ENCODE measurements at places on chromosomes 3 and 15.

DNA sequence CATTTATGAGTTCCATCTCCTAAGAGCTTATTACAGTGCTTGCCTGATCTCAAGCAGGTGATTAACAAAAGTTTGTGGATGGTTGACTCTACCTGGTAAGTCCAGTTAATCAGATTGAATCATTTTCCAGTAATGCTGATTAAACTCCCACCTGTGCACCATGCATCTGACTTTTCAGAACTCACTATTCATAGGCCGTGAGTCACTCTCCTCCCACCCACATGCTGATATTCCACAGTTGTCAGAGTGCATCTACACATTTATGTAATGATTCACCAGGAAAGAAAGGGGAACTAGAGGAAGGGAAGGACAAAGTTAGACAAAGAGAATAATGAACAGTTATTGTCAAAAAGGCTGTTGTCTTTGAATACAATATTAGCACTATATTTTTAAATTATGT lies 106.2 kb upstream of the UBE3A start:
- DNase-seq = no peak

DNA sequence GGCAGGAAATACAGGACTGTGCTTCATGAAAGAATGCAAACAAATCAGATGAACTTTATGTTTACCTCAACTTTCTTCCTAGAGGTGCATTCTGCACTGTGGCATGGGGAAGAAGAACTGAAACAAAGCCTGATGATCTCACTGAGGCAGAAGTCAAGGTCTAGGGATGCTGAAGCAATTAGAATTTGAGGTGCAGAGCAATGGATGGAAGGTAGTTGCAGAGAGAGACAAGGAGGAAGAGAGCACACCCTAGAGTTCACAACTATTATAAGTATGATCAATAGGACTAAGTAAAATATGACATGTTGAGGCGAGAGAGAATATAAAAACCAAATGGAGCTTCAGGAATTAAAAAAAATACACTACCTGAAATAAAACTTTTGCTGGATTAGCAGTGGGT lies 420.1 kb downstream of the EDEM1 start:
- DNase-seq = no peak

DNA sequence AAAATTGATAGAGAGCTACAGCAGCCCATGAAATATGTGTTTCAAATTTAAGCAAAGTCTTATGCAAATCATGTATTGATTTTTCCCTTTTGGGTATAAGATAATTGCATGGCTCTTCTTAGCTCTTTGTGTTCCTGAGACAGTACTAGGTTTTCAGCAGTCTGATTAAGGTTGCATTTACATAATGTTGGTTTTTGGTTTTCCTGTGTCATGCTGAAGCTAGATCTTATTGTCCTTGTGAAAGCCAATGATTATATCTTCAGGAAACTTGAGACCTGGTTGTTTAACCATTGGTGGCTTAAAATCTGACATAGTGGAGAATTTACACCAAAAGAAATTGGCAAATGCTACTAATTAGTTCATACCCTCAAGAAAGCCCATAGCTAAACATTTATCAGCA lies 392.6 kb downstream of the ZPLD1 start:
- no peak for DNase-seq

DNA sequence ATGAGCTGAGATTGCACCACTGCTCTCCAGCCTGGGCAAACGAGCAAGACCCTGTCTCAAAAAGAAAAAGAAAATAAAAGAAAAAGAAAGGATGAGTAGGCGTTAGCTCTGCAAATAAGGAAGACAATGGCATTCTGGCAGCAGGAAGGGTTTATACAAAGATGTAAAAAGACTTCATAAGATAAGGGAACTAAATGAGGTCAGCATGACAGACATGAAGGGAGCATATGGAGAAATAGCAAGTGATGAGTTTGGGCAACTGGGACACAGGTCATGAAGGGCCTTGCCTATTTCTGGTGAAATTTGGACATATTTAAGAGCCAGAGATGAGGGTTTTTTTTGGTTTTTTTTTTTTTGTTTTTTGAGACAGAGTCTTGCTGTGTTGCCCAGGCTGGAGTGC lies 24.5 kb downstream of the TMEM266 start:
- DNase-seq = no peak

GRCh38 chr15:52730173-52730572 lies 51.0 kb upstream of the ATOSA start:
- peak; percentile 22 for DNase-seq

DNA sequence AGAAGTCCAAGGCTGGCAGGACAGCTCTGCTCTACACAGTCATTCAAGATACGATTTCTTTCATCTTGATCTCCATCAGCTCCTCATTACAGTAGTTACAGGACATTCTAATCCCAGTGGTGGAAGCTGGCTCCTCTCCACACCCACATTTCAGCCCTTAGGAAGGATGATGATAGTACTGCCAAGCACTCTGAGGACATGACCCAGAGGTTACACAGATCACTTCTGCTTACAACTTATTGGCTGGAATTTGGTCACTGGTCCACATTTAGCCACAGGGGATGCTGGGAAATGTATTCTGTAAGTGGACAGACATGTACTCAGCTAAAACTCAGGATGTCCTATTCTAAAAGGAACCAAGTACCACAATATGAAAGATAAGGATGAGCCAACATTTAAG lies 77.1 kb downstream of the IQCH start:
- no peak for DNase-seq

GRCh38 chr3:134077649-134078161 lies 48.0 kb upstream of the SLCO2A1 start:
- DNase-seq = no peak

DNA sequence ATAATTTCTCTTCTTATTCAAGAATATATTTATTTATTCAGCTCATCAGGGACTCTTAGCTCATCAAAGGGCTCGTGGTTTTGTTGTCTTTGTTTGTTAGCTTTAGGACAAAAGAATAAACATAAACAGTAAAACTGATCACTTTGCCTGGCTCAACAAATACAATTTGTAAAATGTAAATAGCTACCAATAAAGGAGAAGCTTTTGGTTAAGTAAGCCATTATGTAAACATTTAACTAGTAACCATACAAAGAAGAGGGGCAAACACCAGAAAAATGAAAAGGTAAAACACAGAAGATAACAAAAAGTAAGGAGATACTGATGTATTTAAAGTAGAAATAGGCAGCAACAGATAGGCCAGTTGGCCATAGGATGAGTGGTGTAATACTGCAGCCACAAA lies 761.7 kb downstream of the ROBO1 start:
- no peak for DNase-seq

- DNase-seq = peak; percentile 23
Measured at GRCh38 chr15:38671675-38672254, 107.2 kb upstream of the RASGRP1 start.

GRCh38 chr3:54157860-54158259 lies 35.5 kb downstream of the CACNA2D3 start:
- no peak for DNase-seq

GRCh38 chr3:102614021-102614569 lies 179.3 kb downstream of the ZPLD1 start:
- no peak for DNase-seq

GRCh38 chr3:13462125-13462629 lies 17.9 kb upstream of the HDAC11 start:
- DNase-seq = no peak

GRCh38 chr3:188901671-188902287 lies 270.0 kb upstream of the TPRG1 start:
- no peak for DNase-seq

GRCh38 chr3:135077186-135077585 lies 282.1 kb downstream of the EPHB1 start:
- no peak for DNase-seq

- DNase-seq = no peak
Measured at GRCh38 chr15:81278306-81279029, 45.5 kb downstream of the STARD5 start.

DNA sequence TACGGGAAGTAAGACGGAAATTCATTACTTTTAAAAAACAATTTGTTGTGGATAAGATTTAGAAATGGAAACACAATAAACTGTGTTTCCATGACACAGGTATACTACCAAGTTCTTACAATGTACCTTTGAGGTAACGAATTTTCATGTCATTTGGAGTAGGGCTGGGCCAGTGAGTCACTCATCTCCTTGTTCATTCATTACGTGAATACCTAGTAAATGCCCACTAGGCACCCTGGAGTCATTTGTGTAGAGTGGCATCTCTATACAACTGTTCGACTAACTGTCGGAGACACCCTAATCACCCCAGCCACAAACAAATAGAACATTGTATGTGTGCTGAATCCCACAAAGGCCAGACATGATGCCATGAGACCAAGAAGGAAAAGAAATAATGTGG lies 94.8 kb downstream of the IGF1R start:
- no peak for DNase-seq

DNA sequence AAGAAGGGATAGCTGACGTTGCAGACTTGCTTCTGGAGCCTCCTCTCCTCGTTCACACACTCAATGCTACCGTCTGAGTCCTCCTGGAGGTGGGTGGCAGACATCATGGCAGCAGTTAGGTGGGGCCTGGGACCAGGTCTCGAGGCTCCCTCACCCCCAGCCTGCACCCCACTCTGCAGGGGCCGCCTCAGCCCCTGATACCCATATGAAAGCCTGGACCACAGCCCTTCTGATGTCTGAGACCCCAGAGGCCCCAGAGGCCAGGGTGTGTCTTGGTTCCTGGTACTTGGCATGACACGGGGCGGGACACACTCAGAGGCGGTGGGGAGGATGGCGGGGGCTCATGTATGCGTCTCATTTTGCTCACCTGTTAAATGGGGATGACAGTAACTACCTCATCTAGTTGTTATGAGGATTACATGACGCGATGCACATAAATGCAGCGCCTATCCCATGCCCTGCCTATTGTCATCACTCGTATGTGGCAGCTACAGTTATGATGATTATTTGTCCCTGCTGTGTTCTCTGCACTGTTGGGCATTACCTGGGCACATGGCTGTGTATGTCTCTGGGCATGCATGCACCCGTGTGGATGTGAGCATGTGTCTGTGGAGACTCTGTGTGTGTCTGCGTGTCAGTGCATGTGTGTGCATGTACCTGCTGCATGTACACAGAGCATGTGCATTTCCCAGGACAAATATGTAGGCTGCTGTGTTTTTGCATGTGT lies 39.9 kb downstream of the FEM1B start:
- no peak for DNase-seq

DNA sequence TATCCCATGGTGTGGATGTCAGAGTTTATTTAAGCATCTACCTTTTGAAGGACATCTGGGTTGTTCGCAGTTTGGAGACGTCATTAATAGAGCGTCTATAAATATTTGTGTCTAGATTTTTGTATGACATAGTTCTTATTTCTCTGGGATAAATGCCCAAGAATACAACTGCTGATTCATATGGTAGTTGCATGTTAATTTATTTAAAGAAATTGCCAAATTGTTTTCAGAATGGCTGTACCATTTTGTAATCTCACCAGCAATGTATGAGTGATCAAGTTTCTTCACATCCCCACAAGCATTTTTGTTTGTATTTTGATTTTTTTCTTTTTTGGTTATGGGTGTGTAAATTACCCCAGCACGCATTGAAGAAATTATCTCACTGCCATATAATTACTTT lies 656.9 kb downstream of the NTRK3 start:
- DNase-seq = no peak

DNA sequence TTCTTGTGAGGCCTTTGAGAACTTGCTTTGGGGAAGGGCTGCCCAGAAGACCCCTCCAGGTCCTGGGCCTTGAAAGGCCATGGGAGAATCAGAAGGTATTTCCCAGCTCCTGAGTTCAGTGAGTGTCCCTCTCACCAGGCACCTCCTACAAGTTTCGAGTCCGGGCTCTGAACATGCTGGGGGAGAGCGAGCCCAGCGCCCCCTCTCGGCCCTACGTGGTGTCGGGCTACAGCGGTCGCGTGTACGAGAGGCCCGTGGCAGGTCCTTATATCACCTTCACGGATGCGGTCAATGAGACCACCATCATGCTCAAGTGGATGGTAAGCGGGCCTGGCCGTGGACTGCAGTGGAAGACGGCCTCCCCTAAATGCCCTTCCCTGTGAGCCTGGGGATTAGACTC lies 68.3 kb downstream of the BOC start:
- DNase-seq = no peak

DNA sequence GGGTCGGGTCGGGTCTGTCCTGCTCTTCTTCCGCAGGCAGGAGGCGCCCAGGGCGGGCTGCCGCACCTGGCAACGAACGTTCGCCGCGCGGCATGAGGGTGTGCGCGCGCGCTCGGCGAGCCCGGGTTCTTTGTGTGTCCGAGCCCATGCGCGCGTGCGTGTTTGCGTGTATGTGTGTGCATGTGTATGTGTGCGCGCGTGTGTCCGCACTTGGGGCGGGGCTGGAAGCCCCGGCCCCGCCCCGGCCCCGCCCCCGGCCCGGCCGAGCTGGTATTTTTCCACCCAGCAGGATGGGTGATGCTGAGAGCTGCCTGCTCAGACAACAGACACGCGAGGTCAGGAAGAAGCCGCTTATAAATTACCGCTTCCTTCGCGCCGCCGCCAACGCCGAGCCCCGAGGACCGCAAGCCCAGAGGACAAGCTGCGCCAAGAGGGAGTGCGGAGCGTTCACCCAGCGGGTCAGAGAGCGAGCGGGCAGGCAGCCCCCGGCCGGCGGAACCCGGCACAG lies at the start of gene SLC6A6:
Gene SLC6A6, plus strand, starts transcription at position 303 of the 508 bp plus-strand sequence. CDS start 41,029 bp downstream, outside the sequence.
- DNase-seq = peak; percentile 91

DNA sequence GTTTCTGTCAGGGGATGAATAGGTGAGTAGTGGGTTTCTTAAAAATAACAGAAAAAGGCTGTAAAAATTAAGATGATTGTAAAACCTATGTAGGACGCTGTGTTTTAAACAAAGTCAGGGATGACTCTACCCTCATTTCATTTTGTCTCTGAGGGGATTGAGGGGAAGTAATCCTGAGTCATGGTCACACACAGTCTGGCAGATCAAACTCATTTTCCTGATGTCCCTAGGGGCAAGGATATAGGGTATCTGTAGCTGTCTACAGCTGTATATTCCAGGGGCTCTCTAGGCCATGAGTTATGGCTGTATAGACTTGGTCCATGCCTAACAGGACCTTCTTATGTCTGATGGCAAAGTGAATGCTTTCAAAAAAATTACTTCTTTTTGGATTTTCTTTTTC lies 421.1 kb downstream of the PDCD6IP start:
- no peak for DNase-seq

GRCh38 chr3:134495980-134496379 lies 10.1 kb downstream of the CEP63 start:
- no peak for DNase-seq

GRCh38 chr3:188385295-188385694 lies 231.3 kb downstream of the LPP start:
- no peak for DNase-seq

- no peak for DNase-seq
Measured at GRCh38 chr3:12449889-12450682, 34.2 kb upstream of the TSEN2 start.

DNA sequence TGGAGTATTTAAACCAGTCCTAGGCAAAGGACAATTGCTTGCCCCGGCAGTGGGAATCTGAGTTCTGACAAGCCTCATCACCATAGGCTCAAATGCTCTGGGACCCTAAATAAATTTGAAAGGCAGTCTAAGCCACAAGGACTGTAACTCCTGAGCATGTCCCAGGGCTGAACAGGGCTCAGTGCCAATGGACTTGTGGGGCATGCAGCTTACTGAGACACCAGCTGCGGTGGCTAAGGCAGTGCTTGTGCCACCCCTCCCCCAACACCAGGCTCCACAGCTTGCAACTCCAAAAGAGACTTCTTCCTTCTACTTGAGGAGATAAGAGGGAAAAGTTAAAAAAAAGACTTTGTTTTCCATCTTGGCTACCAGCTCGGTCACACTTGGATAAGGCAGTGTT lies 289.7 kb upstream of the DCBLD2 start:
- no peak for DNase-seq

- DNase-seq = no peak
Measured at GRCh38 chr15:47719730-47720129, 2.4 kb downstream of the SEMA6D start.
